ENCODE measurements at places on chromosomes 12 and 14.
A peak's percentile ranks its signal among the peaks of the same experiment; 100 is the strongest.

DNA sequence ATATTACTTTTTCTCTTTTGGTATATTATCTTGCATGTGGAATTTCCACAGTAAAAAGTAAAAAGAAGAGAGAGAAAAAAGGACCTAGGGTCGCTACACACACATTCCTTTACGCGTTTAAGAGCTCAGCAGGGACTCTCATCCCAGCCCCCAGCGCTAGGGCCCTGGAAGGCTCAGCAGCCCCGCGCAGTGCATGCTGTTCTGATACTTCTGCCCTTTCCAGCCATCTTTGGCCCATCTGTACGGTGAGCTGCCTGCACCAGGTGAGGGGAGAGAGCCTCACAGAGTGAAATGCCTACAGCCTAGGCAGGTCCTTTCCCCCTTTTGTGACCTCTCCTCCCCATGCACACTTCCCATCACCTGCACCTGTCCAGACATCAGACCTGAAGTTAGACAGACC, 1.6 kb upstream of the LTBR start:
- DNase-seq, result no peak

GRCh38 chr14:52119030-52119429, 50.2 kb upstream of the NID2 start:
- DNase-seq, result no peak

- DNase-seq, result no peak
Observed at GRCh38 chr14:94123868-94124267, 5.5 kb downstream of the IFI27L2 start.

DNA sequence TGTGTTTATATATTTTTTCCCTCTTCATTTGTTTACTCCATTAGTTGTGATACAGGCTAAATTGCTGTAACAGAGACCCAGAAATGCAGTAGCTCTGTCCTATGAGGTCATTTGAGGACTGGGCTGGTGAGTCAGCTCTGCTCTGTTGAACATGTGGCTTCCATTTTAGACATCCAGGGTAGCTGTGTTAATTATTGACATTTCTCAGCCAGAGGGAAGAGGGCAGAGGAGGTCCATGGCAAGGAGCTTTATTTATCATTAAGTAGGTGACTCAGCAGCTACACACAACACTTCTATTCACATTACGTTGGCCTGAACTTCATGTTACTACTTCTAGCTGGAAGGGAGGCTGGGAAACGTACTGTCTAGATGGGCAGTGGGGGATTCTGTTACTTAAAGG, 85.4 kb downstream of the PTCSC3 start:
- DNase-seq, result no peak

DNA sequence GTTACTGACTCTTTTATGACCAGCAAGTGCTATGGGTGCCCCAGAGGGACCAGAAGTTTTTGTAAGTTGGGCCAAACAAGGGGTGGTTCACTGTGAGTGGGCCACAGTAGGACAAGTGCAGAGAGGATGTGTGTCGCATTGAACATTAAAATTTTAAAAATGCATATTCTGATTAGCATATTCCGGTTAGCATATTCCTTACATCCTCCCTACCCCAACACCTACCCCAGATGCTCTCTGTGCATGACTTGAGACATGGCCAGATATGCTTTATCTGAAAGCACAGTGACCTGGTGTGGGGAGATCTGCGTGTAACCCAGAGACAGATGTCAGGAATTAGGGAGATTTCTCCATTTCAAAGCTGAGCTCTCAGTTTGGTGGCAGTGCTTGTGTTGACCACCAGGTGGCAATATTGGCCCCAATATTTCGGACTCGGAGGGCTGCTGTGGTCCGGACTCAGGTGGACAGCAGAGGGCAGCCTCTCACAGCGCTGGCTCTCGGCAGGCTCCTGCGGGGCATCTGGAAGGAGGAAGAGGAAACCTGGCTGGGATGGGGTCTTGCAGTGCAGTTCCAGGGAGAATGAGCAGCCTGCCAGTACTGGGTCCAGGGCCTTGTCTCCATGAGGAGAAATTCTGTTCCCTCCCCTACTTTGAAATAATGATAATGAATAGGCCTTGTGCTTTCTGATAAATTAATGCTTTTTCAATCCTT, 1.6 kb upstream of the CEBPE start:
- peak; percentile 85 for DNase-seq
